ENCODE measurements at places on chromosomes 16 and 17.

GRCh38 chr17:68306819-68307218 lies 15.5 kb downstream of the ARSG start:
- DNase-seq = no peak

DNA sequence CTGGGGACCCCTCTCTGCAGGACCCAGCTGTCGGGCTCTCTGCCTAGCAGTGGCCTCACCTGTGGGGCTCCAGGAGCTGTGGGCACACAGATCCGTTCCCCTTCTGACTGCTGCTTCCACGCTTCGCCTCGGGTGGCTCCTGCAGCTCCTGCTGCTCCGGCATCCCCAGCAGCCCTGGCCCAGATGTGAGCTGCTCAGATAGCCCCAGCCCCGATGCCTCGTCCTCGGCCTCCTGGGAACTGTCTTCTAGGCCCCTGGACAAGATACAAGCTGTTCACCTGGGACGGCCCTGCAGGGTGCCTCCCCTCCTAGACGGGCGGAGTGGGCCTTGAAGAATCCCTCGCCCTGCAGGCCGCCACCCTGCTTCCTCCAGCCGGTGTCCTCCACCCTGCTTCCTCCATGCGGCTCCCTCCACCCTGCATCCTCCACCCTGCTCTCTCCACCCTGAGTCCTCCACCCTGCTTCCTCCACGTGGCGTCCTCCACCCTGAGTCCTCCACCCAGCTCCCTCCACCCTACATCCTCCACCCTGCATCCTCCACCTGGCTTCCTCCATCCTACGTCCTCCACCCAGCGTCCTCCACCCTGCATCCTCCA lies 11.0 kb downstream of the EMC6 start:
- no peak for DNase-seq

DNA sequence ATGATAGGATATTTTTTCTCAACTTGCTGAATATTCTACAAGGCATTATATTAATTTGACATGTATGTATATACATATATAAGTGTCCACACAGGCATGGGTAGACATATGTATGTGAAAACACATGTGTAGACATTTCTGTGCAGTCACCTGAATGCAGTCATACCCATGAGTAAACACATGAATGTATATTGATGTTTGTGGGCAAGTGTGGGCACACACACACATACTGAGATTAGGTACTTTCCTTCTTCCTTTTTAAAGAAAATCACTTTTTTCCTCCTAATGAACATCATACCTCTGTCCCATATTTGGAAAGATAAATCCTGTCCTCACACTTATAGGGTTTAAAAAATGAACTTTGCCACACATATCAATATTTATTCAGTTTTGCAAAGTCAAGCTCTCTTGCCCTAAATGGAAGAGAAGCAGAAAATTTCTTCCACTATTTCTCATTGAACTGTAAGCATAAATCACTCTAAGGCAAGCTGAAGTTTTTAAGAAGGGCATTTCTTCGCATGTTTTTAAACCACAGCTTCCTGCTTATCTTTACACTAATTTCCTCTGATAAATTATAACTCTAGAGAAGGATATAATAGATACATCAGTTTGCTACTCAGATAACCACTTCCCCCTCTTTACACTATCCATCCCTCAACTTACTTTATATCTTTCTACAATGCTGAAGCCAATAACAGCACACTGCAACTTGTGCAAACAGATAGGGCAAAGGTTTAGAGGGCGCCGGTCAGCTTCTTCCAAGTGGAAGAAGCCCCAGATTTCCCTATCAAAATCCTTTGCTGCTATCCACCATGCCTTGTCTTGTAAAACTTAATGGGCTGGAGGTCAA lies 49.6 kb upstream of the LRRC37A3 start:
- no peak for DNase-seq

DNA sequence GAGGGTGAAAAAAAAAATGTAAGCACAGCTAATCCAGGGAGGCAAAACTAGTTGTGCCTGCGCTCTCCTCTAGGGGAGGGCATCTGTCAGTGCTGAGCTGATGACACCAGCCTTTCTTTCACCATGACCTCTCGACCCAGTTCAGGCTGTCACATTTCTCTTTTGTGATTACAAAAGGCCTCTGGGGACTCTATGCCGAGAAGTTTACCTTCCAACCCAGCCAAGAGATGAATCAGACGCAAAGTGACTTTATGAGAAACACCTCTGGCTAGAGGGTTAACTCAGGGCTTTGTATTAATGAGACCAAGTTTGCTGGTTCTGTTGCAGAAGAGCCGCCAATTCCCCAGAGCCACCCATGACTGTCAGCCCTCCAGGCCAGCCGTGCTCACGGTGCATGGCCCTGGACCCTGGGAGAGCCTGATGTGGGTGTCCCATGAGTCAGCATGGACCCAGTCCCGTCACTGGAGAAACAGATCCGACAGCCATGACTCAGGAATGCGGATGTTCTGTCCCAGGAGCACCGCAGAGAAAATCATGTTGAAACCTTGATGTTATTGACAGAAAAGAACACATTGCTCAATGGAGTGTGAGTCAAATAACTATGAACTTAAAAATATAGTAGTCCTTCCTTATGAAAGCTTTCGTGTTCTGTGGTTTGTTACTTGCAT lies 437.2 kb downstream of the HS3ST3B1 start:
- DNase-seq = no peak

- DNase-seq = peak; percentile 9
Observed at GRCh38 chr17:21573961-21574610, 118.2 kb upstream of the KCNJ18 start.

GRCh38 chr17:73902416-73903181 lies 258.4 kb upstream of the SDK2 start:
- DNase-seq = peak; percentile 72

GRCh38 chr17:69678206-69678605 lies 263.7 kb downstream of the MAP2K6 start:
- DNase-seq = no peak

DNA sequence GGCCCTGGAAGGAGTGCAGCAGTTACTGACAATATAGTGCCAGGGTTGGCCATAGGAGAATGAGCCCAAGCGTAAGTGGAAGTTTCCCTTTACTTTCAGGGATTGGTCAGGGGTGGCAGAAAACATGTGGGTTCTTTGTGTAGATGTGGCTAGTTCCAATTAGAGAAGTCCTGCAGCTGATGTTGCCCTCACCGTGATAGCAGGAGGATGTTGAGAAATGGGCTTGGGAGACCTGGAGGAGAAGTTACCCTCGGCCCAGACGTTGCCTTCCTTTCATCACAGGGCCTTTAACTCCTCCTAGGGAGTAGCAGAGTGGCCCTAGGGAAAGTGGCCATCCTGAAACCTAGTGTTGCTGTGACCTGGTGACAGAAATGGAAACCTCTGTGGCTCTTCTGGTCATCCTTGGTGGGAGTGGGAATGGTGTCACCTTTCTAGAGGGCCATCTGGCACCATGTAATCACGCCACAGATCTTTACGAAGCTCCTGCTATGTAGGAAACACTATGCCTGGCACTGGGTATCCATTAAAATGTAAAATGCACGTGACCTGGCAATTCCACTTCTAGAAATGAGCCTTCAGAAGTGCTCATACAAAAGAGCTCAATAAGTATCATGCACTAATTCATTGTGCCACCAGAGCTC lies 6.7 kb downstream of the TMEM92 start:
- no peak for DNase-seq

GRCh38 chr16:58276346-58276951 lies 18.4 kb downstream of the PRSS54 start:
- DNase-seq = no peak

- no peak for DNase-seq
Observed at GRCh38 chr16:66614161-66614802, 9.8 kb downstream of the CMTM3 start.

DNA sequence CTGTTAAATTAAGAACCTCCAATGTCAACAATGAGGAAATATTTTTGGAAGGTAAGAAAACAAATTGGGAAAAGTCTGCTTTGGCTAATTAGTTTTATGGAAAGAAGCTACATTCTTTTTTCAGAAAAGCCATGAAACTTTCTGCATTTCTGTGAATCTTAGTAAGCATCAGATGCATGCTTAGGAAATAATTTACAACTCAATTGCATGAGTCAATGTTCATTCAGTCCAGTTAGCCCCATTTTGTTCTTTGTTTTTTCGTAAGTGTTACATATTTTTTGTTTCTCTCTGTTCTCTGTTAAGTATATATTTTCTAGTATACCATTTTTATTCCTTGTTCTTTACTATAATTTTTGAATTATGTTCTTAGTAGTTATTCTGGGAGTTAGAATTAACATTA lies 195.2 kb upstream of the KIF2B start:
- DNase-seq = no peak

DNA sequence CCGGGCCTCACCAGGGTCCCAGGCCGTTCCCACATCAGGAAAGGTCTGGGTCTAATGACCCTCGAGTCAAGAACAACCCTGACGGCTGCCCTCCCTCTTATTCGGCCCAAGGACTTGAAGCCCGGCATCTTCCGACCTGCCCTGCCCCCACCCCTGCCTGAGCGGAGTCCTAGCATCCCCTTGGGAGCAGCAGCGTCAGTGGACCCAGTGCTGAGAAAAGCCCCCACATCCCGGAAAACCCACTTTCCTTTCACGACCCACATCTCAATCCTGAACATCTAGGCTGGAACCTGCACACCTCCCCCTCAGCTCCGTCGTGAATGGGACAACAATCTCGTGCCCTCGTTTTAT lies 769 bp downstream of the TMEM88 start:
- DNase-seq = no peak

Measured in NCI-H1092 treated with DMSO at 0.1 percent for 48 hours (cell line).